ENCODE measurements at places on chromosomes 4 and X.

- no peak for DNase-seq
Observed at GRCh38 chr4:114658179-114658578, 59.6 kb downstream of the UGT8 start.

DNA sequence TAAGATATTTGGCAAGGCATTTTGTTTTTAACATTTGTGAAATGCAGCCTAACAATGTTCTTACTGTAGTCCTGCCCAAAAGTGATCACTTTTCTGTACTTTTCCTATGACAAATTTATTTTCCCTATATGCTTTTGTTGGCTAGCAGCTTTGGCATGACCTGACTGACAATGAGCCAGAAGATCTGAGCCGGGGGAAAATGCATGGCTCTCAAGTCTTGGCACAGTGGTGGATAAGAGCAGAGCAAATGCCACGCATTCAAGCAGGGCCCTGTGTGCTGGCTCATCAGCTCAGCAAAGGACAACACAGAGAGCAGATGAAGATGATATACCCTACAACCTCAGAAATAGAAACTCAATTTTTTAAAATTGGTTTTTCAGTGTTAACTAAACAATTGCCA lies 187.3 kb downstream of the ANAPC10 start:
- DNase-seq: no peak

DNA sequence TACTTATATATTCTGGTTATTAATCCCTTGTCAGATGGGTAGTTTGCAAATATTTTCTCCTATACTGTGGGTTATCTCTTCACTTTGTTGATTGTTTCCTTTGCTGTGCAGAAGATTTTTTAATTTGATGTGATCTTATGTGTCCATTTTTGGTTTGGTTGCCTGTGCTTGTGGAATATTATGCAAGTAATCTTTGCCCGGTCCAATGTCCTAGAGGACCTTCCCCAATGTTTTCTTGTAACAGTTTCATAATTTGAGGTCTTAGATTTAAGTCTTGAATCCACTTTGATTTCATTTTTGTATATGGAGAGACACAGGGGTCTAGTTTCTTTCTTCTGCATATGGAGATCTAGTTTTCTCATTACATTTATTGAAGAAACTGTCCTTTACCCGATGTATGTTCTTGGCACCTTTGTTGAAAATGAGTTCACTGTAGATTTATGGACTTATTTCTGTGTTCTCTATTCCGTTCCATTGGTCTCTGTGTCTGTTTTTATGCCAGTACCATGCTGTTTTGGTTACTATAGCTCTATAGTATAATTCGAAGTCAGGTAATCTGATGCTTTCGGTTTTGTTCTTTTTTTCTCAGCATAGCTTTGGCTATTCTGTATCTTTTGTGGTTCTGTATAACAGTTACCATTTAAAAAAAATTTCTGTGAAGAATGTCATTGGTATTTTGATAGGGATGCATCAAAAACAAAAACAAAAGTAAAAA lies 34.7 kb downstream of the DIAPH2 start:
- DNase-seq: no peak

DNA sequence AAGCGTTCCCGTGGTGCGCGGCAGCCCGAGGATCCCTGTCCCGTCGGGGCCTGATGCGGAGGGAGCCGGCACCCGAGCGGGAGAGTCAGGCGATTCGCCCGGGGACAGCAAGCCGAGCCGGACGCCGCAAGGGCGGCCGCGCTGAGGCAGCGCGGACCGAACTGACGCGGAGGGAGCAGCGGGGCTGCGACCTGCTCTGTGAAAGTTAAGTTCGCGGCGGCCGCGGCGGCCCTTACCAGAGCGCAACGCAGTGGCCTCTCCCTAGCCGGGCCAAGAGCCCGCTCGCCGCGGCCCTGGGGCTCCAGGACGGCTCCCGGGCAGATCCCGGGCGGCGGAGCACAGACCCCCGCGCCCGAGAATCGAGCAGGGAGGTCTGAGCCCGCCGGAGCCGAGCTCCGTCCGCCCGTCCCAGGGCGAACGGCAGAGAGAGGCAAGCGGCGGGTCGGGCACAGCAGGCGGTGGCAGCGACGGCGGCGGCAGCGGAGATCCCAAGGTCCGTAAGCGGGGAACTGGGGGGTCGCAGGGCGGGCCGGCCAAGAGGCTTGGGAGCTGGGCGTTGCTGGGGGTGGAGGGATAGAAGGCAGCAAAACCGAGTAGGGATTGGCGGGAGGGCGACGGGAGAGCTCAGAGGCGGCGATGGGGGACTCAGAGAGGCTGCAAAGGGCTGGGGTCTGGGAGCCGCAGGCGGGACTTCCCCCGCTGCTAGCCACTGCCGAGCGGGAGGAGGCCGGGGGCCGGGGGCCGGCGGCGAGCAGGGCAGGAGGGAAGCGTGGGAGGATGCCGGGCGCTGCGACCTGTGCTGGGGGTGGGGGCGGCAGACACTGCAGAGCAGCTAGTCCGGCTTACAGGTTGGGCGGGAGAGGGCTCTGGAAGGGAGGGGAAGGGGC lies 1.0 kb downstream of the GPR50 start:
- DNase-seq: no peak

DNA sequence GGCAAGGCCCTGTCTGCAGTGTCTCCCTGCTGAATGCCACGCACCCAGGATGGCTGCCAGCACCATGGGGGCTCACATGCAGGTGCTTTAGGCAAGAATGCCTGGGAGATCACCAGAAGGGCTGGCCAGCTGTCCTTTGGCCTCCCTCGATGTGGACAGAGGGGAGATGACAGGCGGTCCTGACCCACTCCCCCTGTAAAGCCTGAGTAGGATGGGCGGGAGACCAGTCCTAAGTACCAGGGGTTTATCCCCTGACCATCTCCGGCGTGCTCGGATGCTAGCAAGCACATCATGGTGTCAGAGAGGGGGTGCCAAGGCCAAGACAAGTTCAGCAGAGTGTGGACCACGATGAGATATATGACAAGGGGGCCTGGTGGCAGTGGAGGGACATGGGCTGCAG lies 5.3 kb downstream of the PDZD4 start:
- DNase-seq: no peak

DNA sequence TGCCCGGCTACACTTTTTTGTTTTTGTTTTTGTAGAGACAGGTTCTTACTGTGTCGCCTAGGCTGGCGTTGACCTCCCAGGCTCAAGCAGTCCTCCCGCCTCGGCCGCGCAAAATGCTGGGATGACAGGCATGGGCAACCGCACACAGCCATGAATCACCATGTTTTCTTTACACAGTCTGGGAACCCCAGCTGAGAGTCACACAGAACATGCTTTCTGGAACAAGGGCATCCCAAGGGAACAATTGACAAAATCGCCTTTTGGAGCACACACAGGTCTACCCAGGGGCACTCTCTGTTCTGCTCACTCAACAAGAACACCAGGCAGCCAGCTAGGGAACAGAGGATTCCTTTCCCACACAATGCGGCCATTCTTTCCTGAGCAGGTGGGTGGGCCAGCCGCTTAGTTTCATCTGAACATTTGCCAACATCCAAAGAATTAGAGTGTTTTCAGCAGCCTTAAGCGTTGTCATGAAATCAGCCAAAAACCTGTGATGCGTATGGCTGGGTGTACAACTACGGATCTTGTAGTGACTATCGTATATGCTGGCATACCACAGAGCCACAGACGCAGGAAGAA lies 15.7 kb downstream of the PRKX start:
- no peak for DNase-seq
